ENCODE measurements at places on chromosomes 3 and 15.

- DNase-seq = no peak
Observed at GRCh38 chr3:41502023-41502422, 302.7 kb downstream of the CTNNB1 start.

DNA sequence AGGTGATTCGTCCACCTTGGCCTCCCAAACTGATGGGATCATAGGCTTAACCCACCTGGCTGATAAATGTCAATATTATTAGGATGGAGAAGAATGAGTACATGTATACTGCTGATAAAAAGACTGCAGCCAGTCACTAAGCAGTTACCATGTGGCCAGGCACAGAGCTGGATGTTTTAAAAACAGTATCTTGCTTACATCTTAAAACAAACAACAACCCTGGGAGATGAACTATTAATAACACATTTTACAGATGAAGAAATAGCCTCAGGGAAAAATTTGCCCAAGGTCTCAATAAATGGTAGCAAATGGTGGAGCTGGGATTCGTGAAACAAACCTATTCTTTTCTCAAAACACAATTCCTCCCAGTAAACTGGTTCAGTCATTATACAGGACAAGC, 18.1 kb downstream of the IL17RD start:
- DNase-seq = no peak

- DNase-seq = no peak
Observed at GRCh38 chr15:84761607-84762131, 13.3 kb downstream of the ZNF592 start.

DNA sequence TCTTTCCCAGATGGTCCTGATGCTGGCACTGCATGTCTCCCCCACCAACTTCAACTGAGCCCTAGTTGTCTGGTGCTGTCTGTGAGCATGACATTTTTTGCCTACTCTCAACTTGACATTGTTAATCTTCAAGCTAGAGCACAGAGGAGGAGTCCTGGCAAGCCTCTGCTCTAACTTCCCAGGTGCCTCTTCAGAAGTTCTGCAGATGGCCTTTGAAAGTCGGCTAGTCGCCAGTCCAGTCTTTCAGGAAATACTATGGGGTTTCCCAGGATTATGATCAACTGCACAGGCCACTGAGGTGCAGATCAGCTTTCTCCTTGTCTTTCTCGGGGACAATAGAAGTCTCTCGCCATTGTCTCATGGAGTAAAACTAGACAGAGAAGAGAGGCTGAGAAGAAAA, 86.7 kb downstream of the ST8SIA2 start:
- no peak for DNase-seq

GRCh38 chr3:171704002-171704401, 106.3 kb downstream of the PLD1 start:
- DNase-seq = no peak

GRCh38 chr15:26689462-26689861, 83.4 kb downstream of the GABRB3 start:
- DNase-seq = no peak

GRCh38 chr3:168251371-168251770, 155.6 kb upstream of the GOLIM4 start:
- no peak for DNase-seq

DNA sequence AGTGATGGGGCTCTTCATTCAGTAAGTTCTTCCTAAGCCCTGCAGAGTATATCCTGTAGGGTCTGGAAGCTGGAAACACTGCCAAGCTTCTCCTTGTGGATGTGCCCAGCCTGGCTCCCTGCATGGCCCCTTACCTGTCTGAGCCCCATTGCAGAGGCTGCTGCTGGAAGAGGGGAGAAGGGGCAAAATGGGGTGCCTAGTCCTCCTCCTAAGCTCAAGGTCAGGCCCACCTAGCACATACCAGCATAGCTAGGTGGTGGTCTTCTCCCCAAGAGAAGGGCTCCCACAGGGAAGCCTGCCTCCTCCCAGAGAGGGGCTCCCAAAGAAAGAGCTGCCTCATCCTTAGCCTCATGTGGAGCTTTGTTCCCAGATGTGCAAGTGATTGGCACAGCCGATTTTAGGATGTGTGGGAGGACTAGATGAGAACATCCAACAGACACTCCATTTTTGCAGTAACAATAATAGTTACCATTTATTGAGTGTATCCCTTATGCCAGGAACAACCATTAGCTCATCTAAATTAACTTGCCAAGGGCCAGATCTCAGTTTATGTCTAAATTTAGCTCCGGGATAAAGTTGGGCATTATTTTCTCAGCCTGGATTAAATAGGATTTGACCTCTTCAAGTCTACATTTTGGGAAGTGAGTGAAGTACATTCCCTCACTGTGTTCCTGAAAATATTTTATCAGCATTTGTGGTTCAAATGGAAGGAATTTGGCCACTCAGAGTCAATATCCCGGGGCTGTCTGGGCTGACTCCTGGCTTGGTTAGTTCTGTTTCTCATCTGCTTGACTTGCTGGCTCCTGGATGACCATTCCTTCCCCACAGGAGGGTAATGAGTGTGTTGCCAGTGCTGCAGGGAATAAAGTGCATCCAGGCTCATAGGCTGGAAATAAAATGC, 291.1 kb upstream of the ROPN1 start:
- DNase-seq = no peak

GRCh38 chr15:95520511-95520910, 810.0 kb upstream of the NR2F2 start:
- no peak for DNase-seq

DNA sequence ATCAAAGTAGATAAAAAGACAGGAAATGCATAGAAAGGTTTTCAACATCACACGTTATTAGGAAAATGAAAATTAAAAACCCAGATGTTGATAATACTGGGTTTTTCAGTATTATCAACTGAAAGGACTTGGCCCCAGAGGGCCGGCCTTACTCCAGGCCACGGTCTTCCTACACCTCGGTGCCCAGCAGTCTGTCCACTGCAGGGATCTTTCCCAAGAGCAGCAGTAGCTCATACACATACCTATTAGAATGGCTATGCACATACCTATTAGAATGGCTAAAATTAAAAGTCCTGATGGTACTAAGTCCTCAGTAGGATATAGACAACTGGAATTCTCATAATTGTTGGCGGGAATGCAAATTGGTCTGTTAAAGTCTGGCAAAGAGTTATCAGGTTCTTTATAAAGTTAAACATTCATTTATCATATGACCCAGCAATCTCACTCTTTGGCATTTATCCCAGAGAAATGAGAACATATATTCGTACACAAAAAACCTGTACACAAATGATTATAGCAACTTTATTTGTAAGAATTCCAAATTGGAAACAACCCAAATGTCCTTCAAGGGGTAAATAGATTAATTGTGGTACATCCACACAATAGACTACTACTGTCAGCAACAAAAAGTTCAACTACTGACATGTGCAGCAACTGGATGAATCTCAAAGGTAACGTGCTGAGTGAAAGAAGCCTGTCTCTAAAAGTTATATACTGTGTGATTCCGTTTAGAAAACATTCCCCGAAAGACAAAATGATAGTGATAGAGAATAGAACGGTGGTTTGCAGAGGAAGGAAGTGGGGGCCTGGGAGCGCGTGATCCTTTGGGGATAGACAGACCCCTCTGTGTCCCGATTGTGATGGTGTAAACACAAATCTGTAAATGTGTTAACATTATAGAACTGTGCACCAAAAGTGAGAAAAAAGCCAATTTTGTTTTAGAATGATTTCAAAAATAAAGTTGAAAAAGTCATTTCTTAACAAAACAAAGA, 62.3 kb downstream of the MCTP2 start:
- no peak for DNase-seq

DNA sequence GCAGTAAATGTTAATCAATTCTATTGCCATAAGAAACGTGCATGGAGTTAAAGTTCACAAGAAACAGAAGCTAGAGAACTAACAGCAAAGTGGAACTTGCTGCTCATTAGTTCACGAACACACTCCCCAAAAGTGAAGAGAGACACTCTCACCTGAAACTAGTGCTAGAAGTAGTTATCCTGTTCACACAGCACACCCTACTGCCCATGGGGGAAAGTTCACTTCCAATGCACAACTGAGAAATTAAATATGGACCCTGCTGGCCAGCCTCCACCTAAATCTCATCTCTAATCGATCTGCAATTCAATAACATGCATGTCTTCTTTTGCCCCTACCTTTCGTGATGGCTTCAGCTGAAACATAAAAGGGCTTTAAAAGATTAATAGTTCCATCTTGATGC, 39.4 kb upstream of the FRMD4B start:
- no peak for DNase-seq

DNA sequence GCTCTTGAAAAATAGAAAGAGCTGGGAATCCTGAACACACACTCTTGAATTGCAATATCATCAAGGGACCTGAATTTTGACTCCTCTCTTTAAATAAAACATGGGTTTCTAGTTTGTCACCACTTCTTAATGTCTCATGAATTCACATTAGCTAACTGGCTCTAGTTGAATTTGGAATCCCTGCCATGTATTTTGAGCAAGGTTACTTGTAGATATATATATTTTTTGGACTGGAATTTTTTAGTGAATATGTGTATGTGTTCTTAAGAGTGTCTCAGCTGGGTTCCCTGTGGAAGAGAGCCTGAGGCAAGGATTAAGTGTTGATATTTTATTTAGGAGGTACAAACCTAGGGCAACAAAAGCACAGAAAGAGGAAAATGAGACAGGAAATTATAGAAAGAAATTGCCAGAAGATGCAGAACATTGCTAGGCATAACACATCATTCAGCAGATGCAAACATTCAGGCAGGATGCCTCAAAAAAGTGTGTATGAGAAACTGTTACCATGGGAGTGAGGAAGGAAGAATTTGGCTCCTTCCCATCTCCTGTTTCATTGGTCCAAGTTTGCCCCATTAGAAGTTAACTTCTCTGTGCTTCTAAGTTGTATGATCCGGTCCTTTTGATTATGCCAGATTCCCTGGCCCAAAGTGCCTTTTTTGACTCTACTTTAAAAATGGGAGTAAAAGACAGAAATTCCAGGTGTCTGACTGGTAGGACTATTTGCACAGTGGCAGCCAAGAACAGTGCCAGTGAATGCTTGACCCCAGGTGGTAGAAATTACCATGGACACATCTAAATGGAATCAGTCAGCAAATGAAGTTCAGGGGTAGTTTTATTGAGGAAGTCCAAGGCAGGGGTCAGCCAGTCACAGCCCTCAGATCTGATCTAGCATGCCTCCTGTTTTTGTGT, 253.7 kb upstream of the TGFBR2 start:
- DNase-seq = no peak

- DNase-seq = no peak
Observed at GRCh38 chr15:41577863-41578735, 19.1 kb downstream of the TYRO3 start.

GRCh38 chr3:48985831-48986376, 4.1 kb upstream of the P4HTM start:
- no peak for DNase-seq

- no peak for DNase-seq
Observed at GRCh38 chr3:194572944-194573491, 60.2 kb downstream of the TMEM44 start.

DNA sequence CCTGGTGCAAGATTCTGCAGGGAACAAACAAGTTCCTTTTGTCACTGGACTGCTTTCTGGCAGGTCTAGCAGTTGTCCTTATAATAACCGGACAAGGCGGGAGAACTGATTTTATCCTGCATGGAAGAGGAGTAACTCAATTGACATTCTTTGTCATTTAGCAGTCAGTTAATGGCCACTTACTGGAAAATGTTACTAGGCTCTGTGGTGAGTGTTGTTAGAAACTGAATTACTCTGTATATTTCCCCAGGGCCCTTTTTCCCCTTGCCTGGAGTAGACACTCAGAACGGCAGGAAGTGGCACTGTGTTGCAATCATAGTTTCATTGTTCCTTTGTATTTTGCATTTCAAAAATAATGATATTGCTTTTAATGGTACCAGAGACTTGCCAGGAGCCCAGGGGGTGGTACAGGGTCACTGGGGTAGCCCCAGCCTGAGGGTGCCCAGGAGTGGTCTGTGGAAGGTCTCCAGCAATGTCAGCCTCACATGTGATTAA, 318.6 kb upstream of the LRRFIP2 start:
- DNase-seq = no peak

- no peak for DNase-seq
Observed at GRCh38 chr3:187368251-187369088, at the start of gene RTP4. TSS of gene RTP4 (plus strand) at chr3:187368385. CDS start at chr3:187368442, 57 bp downstream.

DNA sequence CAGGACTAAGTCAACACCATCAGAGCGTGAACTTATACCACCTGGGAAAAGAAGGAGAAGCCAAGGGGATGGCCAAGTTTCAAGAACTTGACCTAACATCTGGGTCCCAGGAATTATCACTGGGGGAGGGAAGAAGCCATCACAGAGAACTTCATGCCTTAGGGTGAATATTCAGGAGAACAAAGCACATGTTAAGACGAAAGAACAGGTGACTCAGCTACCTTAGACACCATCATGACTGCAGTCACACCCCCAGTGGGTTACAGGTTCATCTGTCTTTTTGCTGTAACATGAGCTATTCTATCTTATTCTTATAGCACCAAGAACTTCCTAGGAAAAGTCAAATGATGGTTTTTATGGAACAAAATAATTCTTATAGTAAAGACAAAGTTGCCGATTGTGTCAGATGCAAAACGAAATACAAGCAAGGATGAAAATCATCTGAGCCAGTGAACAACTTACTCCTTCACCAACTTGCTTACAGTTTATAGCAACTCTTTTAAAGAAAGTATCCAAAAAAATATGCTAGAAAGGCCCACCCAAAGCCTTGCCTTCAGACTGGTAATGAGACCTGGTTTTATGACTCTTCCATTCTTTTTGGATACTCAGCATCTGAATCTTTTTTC, 72.0 kb downstream of the TPRA1 start:
- no peak for DNase-seq

DNA sequence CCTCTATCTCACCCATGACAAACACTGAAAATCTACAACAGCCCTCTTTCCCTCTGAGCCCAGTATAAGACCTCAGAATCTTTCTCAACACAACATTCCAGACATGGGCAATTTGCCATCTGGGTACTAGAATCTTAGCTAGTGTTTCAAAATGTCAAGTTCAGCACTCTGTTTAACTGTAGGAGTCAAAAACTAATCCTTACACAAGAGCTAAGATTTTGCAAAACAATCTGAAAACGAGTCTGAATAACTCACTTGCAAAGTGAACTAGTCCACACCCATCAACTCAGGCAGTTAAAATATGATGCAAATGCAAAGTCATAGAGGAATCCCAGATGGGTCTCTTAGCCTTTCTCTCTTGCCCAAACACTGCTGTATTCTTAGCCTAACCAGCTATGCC, 67.8 kb downstream of the GPR176 start:
- no peak for DNase-seq

- no peak for DNase-seq
Observed at GRCh38 chr15:85607141-85607806, 187.5 kb downstream of the KLHL25 start.

DNA sequence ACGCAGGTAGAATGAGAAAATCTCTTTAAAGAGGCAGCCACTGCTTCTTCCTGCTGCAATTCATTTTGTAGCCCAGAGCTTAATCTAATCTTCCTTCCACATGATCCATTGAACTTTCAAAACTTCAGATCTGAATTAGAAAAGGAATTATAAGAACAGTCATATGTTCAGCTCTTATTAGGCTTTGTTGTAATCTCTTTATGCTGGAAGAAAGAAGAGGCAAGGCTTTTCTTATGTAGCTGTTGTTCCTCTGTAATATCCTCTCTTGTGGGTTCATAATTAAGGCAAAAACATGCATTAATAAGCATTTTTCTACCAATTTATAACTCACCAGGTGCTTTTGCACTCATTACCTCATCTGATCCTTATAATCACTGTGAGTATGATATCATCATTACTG, 634.9 kb upstream of the CFAP20DC start:
- DNase-seq = no peak

Data from omental fat pad (tissue), 4 donors.